ENCODE measurements at places on chromosomes 16 and 17. TPM values are rescaled to one million over a fixed set of nuclear protein-coding genes. Genes with fewer than 3 reads are reported as not detected.

DNA sequence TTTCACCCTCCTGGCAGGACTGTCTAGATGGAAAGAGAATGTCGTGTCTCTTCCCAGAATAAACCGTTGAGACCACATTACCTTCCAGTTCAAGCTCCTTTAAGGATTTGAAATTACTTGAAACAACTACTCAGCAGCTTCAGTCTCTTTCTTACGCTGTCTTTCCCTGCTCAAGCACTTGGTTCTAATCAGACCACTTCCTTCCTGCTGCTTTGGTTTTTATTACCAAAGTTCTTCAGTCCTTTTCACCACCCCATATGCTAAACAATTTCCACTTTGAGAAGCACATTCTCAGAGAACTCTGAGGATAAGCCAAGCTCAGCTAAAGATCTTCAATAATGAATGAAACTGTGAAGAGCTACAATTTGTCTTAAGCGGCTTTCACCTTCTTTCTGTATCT is 105.4 kb downstream of the STX8 start:
- DNase-seq = no peak

TAT gene
- 2.5 TPM for total RNA-seq

DNA sequence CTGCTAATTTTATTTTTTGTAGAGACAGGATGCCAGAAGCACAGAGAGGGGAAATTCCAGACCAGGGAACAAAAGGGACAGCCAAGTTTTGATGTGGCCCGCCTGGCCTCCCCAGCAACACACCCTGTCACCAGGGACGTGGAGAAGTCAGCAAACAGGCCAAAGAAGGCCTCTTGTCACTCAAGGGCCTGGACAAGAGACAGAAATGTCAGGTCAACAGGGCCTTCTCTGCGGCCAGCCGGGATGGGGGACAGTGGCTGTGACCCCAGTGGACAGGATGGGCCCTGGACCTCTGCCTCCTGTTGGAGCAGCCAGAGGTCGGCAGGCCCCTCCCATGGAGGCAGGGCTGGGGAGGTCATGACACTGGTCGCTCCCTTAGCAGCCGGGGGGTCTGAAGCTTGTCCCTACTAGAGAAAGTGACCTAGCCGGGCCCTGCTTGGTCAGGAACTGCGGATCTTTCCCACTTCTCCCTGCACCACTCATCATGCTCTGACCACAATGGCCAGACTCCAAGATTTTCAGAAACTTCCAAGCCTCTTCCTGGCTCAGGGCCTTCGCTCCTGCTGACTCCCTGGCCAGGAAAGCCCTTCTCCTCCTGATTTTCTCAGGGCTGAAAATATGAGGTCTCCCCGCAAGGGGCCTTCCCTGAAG is 9.2 kb upstream of the TVP23A start:
- peak; percentile 74 for DNase-seq

DNA sequence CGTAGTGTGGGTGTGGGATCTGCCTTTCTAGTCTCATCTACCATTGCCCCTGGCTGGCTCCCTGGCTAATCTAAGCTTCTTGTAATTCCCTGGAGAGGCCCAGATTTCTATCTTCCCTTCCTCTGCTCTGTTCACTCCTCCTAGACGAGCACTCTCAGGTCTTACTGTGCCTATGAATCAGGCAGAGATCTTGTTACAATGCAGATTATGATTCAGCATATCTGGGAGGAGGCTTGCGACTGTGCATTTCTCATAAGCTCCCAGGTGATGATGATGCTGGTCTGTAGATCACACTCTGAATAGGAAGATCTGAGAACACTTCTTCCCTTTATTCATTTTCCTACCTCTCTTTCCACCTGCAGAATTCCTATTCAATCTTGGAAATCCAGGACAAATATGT is 200.1 kb downstream of the CBLN1 start:
- no peak for DNase-seq

ITGB4 gene
- total RNA-seq = 317 TPM

GRCh38 chr17:60422162-60422665 is at the start of gene CHCT1:
CHCT1 (plus strand) TSS chr17:60422489; CDS start chr17:60422593, 104 bp downstream.
- no peak for DNase-seq

Measured in mucosa of gallbladder (tissue), 1 donor.